ENCODE measurements at places on chromosomes 4 and X.

DNA sequence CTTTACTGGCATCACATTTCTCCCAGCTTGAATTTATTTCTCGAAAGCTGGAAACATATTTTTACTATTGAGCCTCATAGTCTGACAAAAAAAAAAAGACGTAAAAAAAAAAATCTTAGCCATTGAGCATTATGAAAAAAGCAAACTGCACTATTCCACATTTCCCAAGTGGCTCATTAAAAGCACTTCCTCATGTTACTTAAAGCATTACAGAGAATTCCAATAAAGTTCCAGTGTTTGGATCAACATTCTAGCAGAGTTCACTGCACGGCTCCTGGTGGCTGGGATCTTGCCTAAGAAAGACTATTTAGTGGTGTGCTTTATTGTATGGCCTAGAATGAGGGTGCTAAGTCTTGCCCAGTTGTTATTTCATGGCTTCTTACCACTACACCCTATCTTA is 476.2 kb downstream of the PPARGC1A start:
- no peak for DNase-seq

GRCh38 chrX:85303544-85303943 is 59.8 kb downstream of the ZNF711 start:
- no peak for DNase-seq

DNA sequence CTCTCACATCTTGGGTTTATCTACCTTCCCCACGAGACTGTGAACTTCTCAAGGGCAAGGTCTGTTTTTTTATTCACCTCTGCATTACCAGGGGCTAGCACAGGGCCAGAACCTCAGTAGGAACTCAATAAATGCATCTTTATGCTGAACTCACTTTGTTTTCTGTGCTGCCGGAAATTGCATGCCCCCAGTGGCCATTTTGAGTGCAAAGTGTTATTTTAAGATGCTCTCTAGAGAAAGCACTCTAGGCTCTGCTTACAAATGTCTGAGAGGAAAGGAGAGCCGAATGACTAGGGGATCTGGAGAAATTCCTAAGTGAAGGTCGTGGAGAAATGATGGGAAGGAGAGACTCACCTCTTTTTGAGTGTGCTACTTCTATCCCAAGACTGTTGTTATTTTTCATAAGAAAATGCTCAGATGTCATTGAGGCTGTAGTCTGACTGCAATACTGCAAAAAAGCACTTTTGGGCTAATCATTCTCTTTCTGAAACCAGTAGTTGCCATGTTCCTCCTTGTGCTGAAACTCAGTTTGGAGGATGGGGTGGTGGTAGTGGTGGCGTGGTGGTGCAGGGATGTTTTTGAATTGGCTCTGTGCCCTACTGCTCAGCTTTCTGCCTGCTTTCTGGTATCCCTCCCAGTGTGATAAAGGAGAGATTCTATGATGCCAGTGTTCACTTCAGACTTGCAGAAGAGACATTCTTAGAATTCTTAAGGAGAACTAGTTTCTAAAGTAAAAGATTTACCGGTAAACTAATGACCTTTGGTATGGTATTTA is 41.3 kb downstream of the DOCK11 start:
- DNase-seq: peak; percentile 25

GRCh38 chr4:182869697-182870096 is 47.5 kb downstream of the DCTD start:
- DNase-seq: no peak

DNA sequence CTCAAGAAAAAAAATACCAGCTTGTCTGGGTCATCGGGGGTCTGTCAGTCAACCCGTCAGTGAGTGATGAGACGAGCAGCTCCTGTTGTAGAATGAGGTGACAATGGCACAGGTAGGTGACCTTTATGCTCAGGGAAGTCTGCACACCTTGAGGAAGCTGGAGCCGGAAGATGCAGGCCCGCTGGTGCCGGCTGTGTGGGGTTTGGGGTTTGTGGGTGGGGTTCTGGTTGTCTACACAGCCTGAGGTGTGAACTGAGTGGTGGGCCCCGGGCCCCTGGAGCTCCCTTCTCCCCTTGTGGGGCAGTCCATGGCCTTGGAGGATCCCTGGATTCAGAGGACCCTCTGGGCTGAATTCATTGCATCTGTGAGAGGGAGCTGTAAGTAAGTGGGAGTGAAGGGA is 75.5 kb downstream of the SORCS2 start:
- no peak for DNase-seq

All from thymus (tissue), 14 donors.